GM23338 (cell line): ENCODE measurements at places on chromosomes 12 and 14. TPM values are rescaled to one million over a fixed set of nuclear protein-coding genes. Genes with fewer than 3 reads are reported as not detected.

DNA sequence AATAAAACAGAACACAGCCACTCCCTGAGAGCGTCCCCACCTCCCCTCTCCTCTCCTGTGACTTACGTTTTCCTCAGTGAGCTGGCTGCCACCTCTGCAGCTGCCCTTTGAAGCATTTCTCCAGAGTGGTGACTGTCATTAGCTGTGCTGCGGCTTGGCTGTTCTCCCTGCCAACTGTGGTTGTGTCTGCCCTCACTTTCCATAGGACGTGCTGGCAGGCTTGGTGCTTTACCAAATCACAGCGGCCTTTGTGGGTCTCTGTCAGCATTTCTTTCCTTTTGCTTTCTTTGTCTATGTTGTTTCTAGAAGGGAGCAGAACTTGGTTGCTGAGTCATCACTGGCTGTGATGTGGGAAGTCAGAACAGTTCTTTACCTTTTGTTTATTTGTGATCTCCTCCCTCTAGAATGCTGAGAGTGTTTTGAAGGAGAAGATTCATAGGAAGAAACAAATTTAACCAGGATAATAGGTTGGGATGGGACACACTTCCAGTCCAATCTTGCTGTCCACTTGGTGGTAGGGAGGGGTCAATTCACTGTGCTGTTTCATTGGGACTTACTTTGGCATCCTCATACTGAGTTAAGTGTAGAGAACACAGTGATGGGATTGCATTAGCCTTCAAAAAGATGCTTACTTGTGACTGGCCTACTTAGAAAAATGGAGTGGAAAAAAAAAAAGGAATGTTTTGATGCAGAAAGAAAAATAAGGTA is 88.2 kb downstream of the TMX1 start:
- peak; percentile 11 for DNase-seq

GRCh38 chr14:73428353-73428824 is 30.0 kb downstream of the NUMB start:
- DNase-seq = no peak

DNA sequence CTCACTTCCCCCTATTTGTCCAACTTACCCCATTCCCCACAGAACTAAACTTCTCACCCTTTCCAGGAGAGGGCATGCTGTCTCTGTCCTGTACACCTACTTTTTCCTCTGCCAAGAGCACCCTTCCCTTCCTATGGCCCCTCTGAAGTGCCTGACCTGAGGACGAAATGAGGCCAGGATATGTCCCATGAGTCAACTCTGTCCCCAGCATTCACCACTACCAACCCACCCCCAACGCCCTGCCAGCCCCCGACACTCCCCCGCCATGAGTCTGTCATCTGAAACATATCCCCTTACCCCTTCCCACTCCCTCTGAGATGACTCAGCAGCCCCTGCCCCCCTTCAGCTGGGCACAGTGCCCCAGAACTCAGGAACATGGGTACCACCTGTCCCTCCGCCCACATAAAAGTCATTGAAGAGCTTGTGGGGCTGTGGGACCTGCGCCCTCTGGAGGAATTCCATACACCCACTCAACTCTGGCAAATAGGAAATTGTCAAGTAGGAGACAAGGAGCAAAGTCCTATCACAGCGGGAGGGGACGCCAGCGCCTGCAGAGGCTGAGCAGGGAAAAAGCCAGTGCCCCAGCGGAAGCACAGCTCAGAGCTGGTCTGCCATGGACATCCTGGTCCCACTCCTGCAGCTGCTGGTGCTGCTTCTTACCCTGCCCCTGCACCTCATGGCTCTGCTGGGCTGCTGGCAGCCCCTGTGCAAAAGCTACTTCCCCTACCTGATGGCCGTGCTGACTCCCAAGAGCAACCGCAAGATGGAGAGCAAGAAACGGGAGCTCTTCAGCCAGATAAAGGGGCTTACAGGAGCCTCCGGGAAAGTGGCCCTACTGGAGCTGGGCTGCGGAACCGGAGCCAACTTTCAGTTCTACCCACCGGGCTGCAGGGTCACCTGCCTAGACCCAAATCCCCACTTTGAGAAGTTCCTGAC is 26.3 kb downstream of the ITGA7 start:
- DNase-seq = peak; percentile 94

DNA sequence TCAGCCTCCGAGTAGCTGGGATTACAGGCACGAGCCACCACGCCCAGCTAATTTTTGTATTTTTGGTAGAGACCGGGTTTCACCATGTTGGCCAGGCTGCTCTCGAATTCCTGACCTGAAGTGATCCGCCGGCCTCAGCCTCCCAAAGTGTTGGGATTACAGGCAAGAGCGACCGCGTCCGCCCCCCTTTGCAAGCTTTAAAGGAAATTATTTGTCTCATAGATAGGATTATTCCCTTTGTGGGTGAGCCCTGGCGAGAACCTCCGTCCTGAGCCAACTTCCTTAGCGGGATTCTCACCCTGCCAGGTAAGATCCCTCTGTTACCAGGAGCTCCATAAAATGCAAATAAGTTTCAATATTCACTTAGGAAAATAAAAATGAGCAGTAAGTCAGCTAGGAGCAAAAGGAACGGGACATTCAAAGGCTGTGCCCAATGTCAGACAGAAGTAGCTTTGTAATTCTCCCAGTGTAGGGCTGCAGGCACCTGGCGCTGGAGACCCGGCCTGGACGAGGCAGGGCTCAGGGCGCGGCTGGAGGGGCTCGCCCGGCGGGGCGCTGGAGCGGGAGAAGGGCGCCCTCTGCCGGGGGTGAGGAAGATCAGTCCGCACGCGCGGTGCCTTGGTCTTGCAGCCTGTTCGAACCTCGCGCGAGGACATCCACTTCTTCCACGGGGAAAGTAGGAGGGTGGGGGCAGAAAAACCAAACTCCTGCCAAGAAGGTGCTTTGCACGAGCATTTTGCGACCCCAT is 47.2 kb upstream of the PLXNC1 start:
- peak; percentile 87 for DNase-seq

DNA sequence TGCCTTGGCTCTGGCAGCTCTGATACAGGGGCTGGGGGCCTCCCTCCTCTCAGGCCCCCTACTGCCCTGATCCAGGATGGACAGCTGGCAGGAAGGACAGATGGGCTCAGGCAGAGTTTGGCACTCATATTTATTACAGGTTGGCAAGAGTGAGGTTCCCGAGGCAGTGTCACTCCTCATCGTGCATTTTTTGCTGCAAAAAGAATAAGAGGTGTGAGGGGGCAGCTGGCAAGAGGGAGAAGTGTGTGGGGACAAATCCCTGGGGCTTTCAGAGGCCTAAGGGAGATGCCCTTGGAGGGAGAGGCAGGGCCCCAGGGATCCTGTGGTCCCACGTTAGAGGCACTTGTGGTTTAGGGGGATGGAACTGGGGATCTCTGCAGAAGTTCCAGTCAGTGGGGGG is 5.0 kb downstream of the CMTM5 start:
- no peak for DNase-seq

DNA sequence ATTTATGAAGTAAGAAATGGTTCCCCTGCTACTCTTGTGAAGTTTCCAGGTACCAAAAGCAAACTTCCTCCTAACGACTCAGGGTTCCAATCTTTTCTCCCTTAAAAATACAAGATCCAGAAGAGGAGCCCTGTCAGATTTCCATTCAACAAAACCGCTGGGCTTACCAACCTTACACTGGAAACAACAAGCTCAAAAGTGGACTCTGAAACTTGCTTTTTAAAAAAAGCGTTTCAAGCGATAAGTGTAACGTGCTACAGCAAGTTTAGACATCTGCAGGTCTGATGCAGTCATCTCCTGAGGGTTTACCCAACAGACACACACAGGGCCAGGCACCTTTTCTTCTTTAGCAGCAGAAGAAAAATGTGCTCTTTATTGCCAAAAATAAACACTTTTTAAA is 6.9 kb upstream of the CREBL2 start:
- no peak for DNase-seq

DNA sequence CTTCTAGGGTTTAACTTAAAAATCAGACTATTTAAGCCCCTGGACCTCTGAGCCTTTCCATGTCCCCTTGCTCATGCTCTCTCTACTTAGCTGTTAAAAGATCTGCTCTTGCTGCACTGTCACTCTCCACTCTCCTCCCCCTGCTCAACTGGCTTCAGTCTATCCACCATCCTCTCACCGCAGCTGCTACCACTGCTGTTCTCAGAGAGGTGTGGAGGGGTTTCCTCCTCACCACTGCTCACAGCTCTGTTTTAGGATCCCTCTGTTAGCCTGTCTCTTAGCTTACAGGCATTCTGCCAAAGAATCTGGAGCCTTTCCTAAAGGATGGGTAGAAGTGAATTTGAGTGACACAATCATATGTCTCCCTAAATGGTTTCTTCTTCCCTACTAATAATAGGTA is 43.7 kb upstream of the ATP2B1 start:
- DNase-seq = no peak

DNA sequence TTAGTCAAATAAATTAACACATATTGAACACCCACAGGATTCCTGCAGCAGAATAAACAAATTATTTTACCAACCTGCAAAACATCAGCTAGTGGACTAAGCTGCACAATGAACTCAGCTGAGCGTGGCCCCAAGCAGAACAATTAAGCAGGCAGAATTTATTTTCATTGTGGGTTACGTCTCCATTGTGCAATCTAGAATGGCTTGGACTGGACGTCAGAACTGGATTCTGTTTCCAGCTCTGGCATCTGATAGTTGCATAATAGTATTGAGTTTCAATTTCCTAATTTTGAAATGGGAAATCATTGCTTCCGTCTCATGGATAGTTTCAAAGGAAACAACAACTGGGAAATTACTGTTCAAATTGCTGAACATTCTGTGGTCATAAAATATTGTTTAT is 35.5 kb upstream of the RERG start:
- DNase-seq = no peak

DNA sequence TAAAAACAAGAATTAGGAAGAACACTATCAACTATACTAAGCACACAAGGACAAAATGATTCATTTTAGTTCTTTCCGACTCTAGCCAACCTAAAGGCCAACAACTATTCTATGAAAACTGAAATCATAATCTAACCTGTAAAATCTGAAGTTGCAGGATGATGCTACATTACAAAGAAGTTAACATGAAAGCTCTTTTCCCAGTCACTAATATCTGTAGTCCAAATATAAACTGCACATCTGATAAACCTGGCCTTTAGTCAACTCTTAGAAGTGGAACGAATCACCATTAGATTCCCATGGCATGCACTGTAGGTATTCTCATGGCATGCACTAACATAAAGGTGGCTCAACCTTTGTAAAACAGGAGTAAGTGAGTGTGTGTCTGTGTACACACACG is 41.7 kb downstream of the BLTP3B start:
- no peak for DNase-seq

- peak; percentile 49 for DNase-seq
Measured at GRCh38 chr12:71440345-71440762, 756 bp downstream of the LGR5 start.

- no peak for DNase-seq
Measured at GRCh38 chr14:60915781-60916180, 65.1 kb downstream of the TRMT5 start.

DNA sequence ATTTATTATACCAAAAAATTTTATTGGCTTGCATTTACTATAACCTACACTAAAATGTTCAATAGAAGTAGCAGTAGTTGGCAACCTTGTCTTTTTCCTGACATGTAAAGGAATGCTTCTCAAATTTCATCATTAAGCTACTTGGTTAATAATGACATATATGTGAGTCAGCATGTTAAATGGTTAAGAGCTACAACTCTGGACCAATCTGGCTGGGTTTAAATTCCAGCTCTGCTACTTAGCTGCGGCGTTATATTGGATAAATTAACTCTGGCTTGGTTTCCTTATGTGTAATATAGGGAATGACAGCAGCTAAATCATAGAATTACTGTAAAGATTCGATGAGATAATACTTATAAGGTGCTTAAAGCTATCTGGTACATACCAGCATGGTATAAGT is 53.7 kb upstream of the OTOGL start:
- no peak for DNase-seq

DNA sequence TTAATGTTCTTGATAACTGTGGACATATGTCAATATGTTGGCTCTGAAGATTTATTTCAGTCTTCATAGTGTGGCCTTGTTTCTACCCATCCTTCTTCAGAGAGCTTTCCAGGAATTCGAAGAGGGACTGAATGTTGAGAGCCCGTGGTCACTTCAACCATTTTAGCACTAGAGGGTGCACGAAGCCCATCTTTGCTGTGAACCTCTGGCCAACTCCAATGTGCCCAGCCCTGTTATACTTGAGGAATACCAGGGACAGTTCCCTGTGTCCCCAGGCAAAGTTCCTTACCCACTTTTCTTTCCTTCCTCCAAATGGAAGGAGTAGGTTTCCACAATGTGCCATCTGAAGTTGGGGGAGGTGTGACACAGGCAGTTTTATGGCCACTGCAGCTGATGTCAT is 603.5 kb downstream of the RPL10L start:
- DNase-seq = peak; percentile 88

DNA sequence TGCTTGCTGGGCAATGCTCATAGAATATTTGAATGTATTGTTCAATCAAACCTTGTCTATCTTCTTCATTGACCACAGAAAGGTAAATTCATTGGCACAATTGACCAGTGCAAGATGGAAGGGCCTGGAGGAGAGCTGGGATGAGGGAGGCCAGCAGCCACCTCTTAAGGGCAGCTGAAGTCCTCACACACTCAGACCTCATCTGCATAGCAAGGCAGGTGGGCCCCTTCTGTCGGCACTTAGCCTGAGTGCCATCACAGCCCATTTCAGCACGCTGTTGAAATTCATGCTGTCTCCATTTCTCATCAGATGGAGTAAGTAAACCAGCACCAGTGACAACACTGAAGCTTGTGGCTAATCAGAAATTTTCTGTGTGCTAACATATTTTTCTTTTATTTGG is 25.4 kb upstream of the HMGA2 start:
- peak; percentile 58 for DNase-seq

DNA sequence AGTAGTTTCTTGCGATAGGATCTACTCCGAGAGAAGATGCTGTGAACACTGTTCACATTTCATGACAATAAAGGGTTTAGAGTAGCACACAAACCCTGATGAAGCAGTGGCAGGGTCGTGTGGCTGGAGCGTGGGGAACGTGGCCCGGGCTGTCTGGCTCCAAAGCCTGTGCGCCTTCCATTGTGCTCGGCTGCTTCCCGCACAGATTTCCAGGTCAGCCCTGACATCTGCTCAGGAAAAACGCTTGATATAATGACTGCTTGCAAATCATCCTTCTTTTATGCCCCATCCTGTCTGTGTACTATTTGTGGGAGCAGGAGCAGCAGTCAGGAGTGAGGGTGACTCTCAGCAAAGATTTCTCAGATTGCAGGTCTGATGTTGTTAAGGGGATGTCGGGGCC is 78.6 kb downstream of the EML1 start:
- DNase-seq = no peak

GRCh38 chr12:26445909-26446308 is 250.5 kb downstream of the SSPN start:
- DNase-seq = no peak

GRCh38 chr14:63275611-63276010 is 43.1 kb downstream of the GPHB5 start:
- DNase-seq = peak; percentile 5

DNA sequence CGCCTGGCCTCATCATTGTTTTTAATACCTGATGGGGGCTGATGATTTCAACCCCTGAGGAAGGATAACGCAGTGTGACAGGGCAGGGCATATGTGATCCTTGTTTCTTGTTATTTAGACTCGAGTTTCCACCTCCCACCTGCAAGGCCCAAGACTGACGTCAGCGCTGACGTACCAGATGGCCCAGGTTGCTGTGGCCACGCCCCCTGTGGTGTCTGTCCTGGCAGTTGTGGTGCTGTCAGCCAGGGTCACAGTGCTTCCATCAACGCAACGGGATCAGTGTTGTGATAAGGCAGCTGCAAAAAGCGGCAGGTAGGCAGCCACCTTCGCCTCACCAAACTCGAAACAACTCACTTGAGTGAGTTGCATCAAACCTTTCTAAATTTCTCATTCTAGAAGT is 18.4 kb downstream of the DDX51 start:
- no peak for DNase-seq

Gene RAPGEF3
- total RNA-seq = 10.4 and 11.8 TPM in 2 replicates

Gene FGF6
- not detected in 2 replicates for total RNA-seq

Gene RDH16
- 0.62 and 0.66 TPM in 2 replicates for total RNA-seq

Gene SNRPF
- total RNA-seq = 31.1 and 35.4 TPM in 2 replicates

Gene C12orf60
- total RNA-seq = 1.7 and 1.9 TPM in 2 replicates

Gene ACOT4
- total RNA-seq = 1.6 and 3.7 TPM in 2 replicates
